C1 segment of cervical spinal cord (tissue), 14 donors: ENCODE measurements at places on chromosomes 7 and 10.

DNA sequence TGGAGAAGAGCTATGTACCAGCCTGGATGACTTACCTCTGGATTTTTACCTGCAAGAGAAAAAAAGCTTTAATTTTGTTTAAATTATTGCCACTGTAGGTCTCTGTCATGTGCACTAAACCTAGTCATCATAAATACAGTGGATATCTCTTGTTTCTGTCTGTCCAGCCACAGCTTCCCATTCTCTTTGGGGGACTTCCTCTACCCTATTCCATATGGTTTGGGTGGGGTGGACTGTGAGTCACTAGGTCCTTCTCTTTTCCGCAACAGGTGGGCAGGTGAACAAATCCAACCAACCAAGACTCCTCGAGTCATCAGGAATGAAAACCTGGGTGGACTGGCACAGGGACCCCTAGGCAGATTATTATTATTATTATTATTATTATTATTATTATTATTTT is 87.3 kb upstream of the CYTH3 start:
- no peak for DNase-seq

- DNase-seq: no peak
Measured at GRCh38 chr7:148987751-148988512, 40.4 kb downstream of the PDIA4 start.

- no peak for DNase-seq
Measured at GRCh38 chr10:73635781-73636180, 5.5 kb downstream of the MYOZ1 start.

DNA sequence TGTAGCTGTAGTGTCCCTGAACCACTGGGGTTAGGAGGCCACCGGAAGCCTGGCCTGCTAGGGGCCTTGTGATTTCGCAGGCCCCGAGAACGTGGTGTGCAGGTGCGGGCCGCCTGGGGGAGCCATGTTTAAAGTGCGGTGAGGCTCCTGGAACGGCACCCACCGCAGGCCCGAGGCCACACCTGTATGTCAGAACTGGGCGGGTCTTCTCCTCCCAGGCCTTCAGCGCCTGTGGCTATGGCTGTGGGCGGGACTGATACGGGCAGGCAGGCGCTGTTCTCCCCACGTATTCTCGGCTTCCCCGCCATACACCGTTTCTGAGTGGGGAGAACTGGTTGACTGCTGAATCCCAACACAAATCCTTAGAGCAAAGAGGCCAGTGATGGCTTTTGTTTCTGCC is 74.8 kb downstream of the DNAJB6 start:
- DNase-seq: no peak

DNA sequence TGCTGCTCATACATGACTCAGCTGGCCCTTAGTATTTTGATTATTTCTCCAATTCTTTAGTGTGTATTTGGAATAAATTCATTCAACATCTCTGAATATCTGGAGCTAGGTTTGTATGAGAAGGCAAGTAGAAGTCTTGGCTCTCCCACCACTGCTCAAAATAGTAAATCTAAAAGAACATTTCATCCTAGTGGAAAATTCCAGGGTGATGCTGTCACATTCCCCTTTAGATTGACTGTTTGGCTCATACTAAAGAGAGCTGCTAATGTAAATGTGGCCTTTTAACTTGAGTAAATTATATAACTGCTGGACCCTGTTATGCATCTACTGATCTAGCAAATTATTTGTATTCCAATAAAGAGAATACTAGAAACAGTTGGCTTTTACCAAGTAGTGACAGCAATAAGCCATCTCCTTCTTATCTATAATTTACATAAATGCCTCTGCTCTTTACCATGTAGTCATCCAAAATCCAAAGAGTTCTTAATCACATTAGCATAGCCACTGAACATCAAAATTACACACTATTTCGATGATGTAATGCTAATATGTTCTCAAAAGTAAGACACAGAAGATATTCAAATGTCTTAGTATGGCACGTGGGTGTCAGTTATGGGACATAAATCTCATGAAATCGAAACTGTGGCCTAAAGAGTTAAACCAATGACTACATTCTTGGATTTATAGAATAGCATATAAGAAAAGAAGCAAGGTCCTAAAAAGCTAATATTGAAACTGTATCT is 86.9 kb upstream of the KCND2 start:
- no peak for DNase-seq

DNA sequence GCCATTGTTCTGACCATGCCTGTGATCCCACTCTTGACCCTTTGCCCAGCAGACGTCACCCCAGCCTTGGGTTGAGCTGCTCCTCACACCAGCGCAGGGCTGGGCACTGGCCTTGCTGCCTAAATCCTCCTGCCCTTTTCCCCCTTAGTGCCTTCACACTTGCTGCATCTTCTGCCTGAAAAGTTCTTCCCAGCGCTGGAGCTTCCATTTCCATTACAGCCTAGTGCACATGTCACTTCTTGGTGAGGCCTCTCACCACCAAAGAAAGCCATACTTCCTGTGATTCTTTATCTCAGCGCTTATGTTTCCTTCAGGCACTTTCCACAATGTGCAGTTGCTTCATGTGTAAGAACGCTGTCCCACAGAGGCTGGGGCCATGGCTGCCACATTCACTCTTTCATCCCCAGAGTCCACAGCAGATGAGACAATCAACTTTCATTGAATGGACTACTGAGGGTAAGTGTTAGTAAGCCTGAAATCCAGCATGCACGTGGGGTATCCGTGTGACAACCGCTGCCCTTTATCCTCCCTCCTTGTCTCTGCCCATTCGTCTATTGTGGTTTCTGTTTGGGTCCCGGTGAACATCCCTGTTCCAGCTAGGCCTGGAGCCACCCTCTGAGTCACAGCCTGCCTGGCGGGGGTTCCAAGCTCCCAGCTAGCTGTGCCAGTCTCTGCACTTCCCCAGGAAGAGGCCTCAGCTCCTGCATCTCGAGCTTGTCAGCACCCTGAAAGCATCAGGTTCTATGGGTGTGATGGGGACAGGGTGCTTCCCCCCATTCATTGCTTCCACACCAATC is 37.3 kb downstream of the ADRA2A start:
- peak; percentile 69 for DNase-seq

DNA sequence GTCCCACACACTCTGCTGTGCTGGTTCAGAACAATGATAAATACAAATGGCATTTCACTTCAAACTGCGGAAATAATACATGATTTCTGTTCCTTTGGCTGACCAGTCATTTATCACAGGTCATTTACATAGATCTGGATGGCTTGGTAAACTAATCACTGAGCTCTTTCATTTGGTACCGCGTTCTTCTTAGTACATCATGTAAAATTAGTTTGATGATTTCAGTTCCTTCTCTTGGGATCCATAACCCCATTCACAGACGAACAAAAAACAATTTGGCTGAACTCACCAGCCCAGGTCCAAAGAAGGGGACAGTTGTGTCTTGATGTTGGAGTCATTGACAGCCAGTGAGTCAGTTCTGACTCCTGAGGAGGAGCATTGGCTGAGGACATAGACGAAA is 689.8 kb downstream of the INHBA start:
- no peak for DNase-seq

GRCh38 chr10:61835069-61835945 is 66.2 kb upstream of the ARID5B start:
- DNase-seq: no peak

DNA sequence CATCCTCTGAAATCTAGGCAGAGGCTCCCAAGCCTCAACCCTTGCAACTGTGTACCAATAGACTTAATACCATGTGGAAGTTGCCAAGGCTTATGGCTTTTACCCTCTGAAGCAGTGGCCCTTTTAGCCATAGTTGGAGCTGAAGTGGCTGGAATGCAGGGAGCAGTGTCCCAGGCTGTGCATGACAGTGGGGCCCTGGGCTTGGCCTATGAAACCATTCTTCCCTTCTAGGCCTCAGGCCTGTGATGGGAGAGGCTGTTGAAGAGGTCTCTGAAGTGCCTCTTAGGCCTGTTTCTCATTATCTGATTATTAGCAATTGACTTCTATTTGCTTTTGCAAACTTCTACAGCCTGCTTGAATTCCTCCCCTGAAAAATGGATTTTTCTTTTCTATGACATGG is 612.7 kb upstream of the ZWINT start:
- no peak for DNase-seq
